ENCODE measurements at places on chromosomes 7 and 10. TPM values are rescaled to one million over a fixed set of nuclear protein-coding genes. Genes with fewer than 3 reads are reported as not detected.

DNAH11 gene
- total RNA-seq, result 0.99 TPM

GRCh38 chr7:5500777-5501350 is 77.2 kb upstream of the TNRC18 start:
- DNase-seq, result no peak
- H3K4me1 ChIP-seq, result no peaks in the 10 kb centered on the region
- no peak overlapping the region for H3K27ac ChIP-seq

NEUROD6 gene
- not detected for total RNA-seq

GRCh38 chr10:89646889-89647657 is 2.0 kb upstream of the PANK1 start:
- no peaks in the 10 kb centered on the region for H3K27me3 ChIP-seq
- H3K27ac ChIP-seq, result no peak overlapping the region
- peak; percentile 51 for DNase-seq

RAB19 gene
- 1.1 TPM for total RNA-seq

HMX3 gene
- 0.12 TPM for total RNA-seq

DNA sequence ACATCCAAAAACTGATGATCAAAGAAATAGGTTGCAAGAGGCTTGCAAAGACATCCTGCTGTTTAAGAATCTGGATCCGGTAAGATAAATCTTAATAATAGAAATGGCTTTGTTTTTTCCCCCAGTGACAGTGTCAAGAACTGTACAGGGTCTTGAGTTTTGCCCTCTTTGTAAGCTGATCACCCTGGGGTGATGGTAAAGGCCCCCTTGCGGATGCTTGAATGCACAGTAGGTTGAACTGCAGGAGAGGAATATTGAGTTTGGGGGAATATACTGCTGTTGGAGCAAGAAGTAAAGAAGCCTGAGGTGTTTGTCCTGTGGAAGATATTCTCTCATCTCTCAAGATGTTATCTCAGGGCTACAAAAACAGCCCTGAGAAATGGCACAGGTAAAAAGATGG is 40.6 kb upstream of the HBP1 start:
- H3K4me3 ChIP-seq, result no peak overlapping the region
- H3K27me3 ChIP-seq, result no peaks in the 10 kb centered on the region
- DNase-seq, result no peak
- no peaks in the 10 kb centered on the region for H3K4me1 ChIP-seq
- no peak overlapping the region for H3K27ac ChIP-seq

DNA sequence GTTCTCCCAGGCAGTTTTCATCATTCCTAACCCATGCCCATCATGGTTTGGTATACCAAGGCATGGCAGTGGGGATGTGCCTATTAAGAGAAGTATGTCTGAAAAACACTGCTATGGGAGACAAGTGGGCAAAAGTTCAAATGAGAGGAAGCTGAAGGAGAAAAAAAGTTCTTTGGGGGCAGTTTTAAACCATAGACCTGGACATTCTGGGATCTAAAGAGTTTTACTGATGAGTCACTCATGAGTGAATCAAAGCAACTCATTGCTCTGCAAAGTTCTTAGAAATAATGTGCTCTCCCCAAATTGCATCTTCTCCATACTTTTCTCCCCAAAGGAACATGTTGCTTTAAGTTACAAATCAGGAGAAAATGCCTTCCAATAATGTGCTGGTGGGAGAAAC is 256.9 kb upstream of the MTPN start:
- no peak for DNase-seq
- H3K4me1 ChIP-seq, result no peaks in the 10 kb centered on the region
- H3K27ac ChIP-seq, result no peak overlapping the region

- peaks cover 36% of the 10 kb centered on the region for H3K4me1 ChIP-seq
- no peaks in the 10 kb centered on the region for H3K36me3 ChIP-seq
- peak overlapping the region; percentile 81 for H3K27ac ChIP-seq
- DNase-seq, result no peak
- peaks cover 9% of the 10 kb centered on the region for H3K27me3 ChIP-seq
These were observed 642 bp upstream of the PRKG1 start for GRCh38 chr10:51073453-51074237.

EBLN1 gene
- total RNA-seq, result not detected

DNA sequence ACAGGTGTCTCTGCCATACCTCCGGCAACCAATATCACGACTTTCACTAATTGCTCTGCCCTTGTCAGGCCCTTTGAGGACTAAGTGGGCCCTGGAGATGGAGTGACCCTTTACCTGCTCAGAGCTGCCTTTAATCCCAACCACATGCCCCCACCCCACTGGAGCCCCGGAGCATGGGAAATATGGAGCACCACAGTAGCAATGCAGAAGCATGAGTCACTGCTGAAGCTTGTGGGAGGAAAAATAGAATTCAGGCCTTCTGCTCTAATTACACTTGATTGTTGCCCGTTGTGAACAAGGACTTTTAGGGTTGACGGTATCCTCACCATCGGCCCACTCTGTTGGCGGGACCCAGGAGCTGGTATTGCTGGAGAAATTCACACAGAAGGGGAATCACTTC is 52.5 kb upstream of the FRMD4A start:
- no peak for DNase-seq
- no peaks in the 10 kb centered on the region for H3K27me3 ChIP-seq
- no peaks in the 10 kb centered on the region for H3K36me3 ChIP-seq
- H3K27ac ChIP-seq, result no peak overlapping the region
- peaks cover 13% of the 10 kb centered on the region for H3K4me1 ChIP-seq

CLDN12 gene
- total RNA-seq, result 87.3 TPM

PDZD7 gene
- total RNA-seq, result 0.25 TPM

PNLIP gene
- not detected for total RNA-seq

DNA sequence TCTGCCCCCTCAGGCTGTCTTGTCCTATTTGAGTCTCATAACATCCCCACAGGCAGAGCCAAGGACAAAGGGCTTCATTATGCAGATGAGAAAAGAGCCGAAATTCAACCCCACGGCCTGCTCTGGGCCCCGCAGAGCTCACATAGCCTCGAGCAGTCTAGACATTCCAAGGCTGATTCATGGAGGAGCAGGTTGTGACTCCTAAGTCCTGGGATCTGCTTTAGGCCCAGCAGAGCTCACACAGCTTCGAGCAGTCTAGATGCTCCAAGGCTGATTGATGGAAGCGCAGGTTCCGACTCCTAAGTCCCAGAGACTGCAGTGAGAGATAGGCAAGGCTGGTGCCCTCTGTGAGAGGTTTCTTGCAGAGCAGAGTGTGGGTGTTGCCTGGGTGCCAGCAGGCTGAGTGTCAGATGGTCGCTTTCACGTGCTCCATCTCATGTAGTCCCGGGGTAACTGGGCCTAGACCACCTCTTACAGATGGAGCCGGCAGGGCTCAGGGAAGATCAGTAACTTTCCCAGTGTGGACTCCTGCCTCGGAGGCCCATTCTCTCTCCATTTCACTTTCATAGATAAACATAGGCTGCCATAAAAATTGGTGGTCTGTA is 436.1 kb upstream of the FOXK1 start:
- H3K27ac ChIP-seq, result no peak overlapping the region
- no peak overlapping the region for H3K4me3 ChIP-seq
- peaks cover 4% of the 10 kb centered on the region for H3K4me1 ChIP-seq
- H3K36me3 ChIP-seq, result no peaks in the 10 kb centered on the region
- H3K27me3 ChIP-seq, result no peaks in the 10 kb centered on the region

HOXA5 gene
- not detected for total RNA-seq

GRCh38 chr7:80779456-80779855 is 139.4 kb downstream of the SEMA3C start:
- no peaks in the 10 kb centered on the region for H3K4me1 ChIP-seq
- H3K27me3 ChIP-seq, result no peaks in the 10 kb centered on the region
- H3K27ac ChIP-seq, result no peak overlapping the region

MET gene
- 7.0 TPM for total RNA-seq

DNA sequence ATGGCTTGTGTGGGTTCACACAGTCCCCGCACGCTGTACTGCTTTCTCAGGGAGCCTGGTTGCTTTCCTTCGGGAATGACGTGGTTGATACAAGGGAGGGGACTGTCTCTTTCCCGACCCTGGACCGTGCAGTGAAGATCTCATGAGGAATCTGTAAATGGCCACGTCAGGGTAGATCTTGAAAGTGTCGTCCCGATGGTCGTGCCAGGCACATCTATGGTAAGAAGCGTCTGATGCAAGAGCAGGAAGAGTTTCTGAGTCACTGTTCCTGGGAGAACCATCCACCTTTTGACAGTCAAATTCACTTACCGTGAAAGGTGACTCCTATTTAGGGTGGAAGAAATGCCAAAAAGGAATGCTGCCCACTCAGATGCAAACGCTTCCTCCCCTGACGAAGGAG is 500.4 kb downstream of the PTPRN2 start:
- no peak for DNase-seq
- H3K36me3 ChIP-seq, result no peaks in the 10 kb centered on the region
- H3K4me1 ChIP-seq, result no peaks in the 10 kb centered on the region
- no peak overlapping the region for H3K4me3 ChIP-seq
- no peaks in the 10 kb centered on the region for H3K27me3 ChIP-seq
- H3K27ac ChIP-seq, result no peak overlapping the region

- DNase-seq, result no peak
- H3K27ac ChIP-seq, result no peak overlapping the region
- H3K4me3 ChIP-seq, result no peak overlapping the region
- no peaks in the 10 kb centered on the region for H3K36me3 ChIP-seq
- no peaks in the 10 kb centered on the region for H3K4me1 ChIP-seq
These were observed 77.6 kb upstream of the LRRC4 start for GRCh38 chr7:128108641-128109423.

- no peak for DNase-seq
- H3K27ac ChIP-seq, result no peak overlapping the region
- H3K4me3 ChIP-seq, result no peak overlapping the region
- H3K36me3 ChIP-seq, result no peaks in the 10 kb centered on the region
These were observed 53.7 kb upstream of the SEMA3A start for GRCh38 chr7:84248267-84248666.

HOXA3 gene
- not detected for total RNA-seq

DNA sequence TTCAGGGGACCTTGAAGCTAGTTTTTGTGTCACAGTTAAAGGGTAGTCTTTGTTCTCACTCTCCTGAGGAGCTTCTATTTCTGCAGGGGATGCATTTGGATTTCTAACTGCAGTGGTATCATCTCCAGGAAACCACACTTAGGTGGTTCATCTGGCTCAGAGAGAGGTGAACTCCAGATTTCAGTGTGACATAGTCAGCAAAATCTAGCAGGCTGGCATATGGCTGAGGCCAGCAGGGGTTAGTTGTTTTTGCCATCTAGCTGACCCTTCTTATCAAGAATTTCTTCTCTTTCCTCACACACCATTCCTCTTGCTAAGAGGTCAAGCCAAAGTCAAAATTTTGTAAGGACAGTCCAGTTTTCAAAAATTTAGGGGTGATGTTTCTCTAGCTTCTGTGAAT is 248.2 kb downstream of the REEP3 start:
- H3K27ac ChIP-seq, result no peak overlapping the region
- no peaks in the 10 kb centered on the region for H3K36me3 ChIP-seq
- no peak overlapping the region for H3K4me3 ChIP-seq
- DNase-seq, result no peak
- H3K27me3 ChIP-seq, result no peaks in the 10 kb centered on the region
- peaks cover 9% of the 10 kb centered on the region for H3K4me1 ChIP-seq

GRCh38 chr7:158028971-158029370 is 558.7 kb downstream of the PTPRN2 start:
- peaks cover 55% of the 10 kb centered on the region for H3K4me1 ChIP-seq
- no peaks in the 10 kb centered on the region for H3K36me3 ChIP-seq
- H3K27ac ChIP-seq, result no peak overlapping the region
- H3K27me3 ChIP-seq, result no peaks in the 10 kb centered on the region

MORN4 gene
- 23.8 TPM for total RNA-seq

IGFBP1 gene
- 0.69 TPM for total RNA-seq

DNA sequence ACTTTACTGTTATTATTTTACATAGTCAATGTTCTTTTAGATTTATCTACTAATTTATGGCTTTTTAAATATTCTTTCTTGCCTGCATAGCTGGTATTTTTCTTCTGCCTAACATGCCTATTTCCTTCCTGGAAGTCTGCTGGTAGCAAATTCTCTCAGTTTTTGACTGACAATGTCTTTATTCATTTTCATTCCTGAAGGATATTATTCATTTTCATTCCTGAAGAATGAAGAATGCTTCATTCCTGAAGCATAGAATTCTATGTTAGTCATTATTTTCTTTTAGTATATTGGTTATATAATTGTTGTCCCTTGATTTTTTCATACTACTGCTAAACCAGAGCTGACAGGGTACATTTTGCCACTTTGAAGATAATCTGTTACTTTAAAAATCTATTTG is 41.8 kb downstream of the TMEM168 start:
- H3K27ac ChIP-seq, result no peak overlapping the region
- no peaks in the 10 kb centered on the region for H3K36me3 ChIP-seq
- H3K27me3 ChIP-seq, result no peaks in the 10 kb centered on the region
- DNase-seq, result no peak
- H3K4me3 ChIP-seq, result no peak overlapping the region

ITGA8 gene
- 0.15 TPM for total RNA-seq

DNA sequence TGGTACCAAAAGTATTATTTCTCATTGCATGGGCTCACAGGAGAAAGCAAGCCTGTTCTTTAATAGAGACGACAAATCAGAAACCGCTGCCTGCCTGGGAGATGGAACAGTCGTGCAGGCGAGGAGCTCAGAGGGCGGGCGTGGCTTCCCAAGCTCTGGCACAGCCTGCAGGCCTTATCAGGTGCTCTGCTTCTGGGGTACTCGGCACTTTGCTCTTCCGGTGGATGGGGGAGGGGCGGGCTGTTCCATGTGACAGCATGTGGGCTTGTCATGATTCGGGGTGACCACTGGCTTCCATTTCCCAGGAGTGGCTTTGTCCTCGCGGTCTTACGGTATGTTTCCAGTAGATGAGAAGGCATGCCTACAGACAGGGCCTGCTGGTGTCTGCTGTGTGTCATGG is 228.6 kb downstream of the MGMT start:
- H3K4me3 ChIP-seq, result no peak overlapping the region
- no peaks in the 10 kb centered on the region for H3K27me3 ChIP-seq
- no peaks in the 10 kb centered on the region for H3K36me3 ChIP-seq

GRCh38 chr10:30197186-30197585 is 137.8 kb upstream of the JCAD start:
- H3K36me3 ChIP-seq, result no peaks in the 10 kb centered on the region
- no peaks in the 10 kb centered on the region for H3K27me3 ChIP-seq
- no peak for DNase-seq
- no peaks in the 10 kb centered on the region for H3K4me1 ChIP-seq

DNA sequence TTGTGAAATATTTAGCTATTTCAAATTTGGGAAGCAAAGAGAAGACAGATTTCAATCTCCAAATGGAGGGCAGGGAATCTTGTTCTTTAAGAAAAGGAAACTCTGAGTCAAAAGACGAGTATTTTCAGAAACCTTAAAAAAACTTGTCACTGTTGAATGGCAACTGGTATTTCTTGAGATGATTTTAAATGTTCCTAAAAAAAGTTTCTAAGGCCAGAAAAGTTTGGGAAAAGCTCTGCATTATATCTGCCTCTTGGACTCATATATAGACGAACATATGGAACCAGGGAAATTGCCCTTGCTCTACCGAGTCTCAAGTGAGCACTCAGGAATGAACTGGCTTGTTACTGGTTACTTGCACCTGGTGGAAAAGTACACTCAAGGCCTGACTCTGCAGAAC is 69.5 kb downstream of the ADAM22 start:
- no peak overlapping the region for H3K27ac ChIP-seq
- no peaks in the 10 kb centered on the region for H3K4me1 ChIP-seq
- H3K27me3 ChIP-seq, result no peaks in the 10 kb centered on the region
